NAMALWA (cell line): ENCODE measurements at places on chromosomes 2 and 18.

DNA sequence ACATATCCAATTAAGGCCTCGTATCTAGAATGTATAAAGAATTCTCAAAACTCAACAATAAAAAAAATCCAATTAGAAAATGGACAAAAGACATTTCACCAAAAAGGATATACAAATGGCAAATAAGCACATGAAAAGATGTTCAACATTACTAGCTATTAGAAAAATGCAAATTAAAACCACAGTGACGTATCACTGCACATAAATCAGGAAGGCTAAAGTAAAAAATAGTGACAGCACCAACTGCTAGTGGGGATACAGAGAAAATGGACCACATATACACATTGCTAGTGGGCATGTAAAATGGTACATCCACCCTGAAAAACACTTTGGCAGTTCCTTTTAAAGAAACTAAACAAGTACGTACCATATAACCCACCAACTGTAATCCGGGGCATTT lies 59.7 kb downstream of the SMAD4 start:
- peak; percentile 30 for DNase-seq

- DNase-seq: peak; percentile 78
Observed at GRCh38 chr2:84495539-84496146, 20.7 kb upstream of the DNAH6 start.

- no peak for DNase-seq
Observed at GRCh38 chr2:119782308-119783027, 22.7 kb downstream of the PTPN4 start.

DNA sequence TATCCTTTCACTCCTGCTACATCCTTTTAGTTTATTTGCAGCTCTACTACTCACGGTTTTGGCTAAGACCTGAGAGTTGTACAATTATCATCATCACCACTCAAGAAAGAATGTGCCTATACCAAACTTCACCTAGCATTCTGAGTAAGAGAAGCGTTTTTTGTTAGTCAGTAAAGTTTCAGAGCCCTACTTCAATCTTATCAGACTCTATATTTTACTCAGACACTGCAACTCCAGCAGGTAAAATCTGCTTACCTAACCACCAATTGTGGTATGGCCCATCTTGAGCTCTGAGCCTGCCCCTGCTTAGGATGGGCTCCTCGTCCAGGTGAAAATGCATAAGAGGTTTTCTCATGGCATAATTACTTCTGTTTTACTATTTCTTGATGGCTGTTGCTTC lies 37.1 kb downstream of the ICOS start:
- DNase-seq: no peak

DNA sequence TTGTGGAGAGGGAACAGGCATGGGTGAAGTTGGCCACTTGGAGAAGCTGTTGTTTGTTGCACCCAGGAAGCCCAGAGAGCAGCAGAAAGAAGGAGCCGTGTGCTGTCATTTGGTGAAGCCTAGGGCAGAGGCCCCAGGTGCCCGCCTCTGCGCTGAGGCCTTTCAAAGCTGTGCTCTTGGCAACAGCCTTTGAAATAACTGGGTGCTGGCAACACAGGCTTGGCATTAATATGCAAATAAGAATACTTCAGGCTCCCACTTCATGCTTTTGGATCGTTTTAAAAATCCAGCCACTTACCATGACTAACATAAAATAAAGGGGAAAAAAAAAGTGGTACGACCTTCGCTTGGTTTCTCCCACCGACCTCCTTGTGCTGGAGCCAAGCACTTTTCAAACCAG lies 41.1 kb downstream of the DHRS9 start:
- no peak for DNase-seq

DNA sequence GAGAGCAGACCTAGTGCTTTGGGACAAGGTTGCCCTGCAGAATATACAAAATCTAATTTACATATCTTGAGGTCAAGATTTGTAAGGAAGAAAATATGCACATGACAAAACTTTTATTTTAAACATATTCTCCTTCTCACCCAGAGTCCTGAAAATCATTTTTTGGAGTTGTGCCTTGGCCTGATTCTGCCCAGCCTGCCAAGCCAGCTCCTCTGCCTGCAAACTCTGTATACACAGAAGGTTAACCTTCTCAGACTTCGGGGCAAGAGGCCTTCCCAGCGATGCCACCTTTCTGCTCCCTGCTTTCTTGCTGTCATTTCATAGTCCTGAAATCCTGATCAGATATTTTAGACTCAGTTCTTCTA lies 95.8 kb upstream of the CAVIN2 start:
- no peak for DNase-seq

DNA sequence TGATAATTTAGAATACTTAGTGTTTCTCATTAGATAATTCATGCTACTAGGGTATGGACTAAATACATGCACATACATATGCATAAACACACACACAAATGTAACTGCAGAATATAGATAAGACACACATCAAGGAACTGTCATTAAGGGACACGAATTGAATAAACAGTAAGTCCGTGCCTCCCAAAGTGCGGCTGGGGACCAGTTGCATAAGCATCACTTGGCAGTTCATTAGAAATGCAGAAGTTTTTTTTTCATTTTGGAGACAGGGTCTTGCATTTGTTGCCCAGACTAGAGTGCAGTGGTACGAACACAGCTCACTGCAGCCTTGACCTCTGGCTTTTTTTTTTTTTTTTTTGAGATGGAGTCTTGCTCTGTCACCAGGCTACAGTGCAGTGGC lies 130.0 kb upstream of the CCDC195 start:
- DNase-seq: no peak

GRCh38 chr2:71060871-71061270 lies 7.6 kb upstream of the NAGK start:
- no peak for DNase-seq

DNA sequence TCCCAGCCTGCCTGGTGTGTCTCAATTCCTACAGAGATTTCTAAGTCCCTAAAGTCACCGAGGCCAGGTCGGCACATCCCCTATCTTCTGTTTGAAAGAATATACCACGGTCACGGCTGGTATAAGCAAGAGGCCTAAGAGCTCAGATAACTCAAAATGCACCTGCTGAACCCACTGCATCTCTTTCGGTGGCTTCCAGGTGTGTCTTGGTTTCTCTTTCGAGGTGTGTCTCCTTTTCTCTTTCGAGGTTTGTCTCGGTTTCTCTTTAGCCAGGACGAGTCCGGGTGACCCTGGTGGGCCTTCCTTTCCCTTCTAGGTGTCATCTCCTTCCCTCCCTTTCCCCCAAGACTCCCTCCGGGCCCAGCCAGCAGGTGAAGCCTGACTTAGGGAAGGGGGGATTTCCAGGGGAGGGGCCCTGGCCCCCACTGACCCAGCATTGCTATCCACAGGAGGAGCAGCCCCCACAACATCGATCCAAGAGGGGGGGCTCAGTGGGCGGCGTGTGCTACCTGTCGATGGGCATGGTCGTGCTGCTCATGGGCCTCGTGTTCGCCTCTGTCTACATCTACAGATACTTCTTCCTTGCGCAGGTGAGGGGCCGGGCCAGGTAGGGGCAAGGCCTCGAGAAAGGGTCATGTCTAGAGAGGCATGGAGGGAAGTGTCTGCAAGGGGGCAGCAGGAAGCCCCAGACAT lies 8.4 kb downstream of the ITM2C start:
- DNase-seq: peak; percentile 52

DNA sequence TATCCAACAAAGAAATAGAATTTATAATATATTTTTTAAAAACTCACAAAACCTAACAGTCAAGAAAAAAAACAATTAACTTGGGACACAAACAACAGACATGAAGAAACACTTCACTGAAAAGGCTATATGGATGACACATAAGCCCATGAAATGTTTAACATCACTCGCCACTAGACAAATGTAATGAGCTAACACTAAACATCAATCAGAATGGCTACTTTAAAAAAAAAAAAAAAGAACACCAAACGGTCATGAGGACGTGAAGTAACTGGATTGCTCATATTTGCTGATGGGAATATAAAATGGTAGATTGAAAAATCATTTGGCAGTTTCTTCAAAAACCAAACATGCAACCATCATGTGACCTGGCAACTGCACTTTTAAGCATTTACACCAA lies 97.3 kb upstream of the RGPD4 start:
- no peak for DNase-seq

GRCh38 chr2:55611997-55612396 lies 5.4 kb downstream of the PPP4R3B start:
- no peak for DNase-seq

DNA sequence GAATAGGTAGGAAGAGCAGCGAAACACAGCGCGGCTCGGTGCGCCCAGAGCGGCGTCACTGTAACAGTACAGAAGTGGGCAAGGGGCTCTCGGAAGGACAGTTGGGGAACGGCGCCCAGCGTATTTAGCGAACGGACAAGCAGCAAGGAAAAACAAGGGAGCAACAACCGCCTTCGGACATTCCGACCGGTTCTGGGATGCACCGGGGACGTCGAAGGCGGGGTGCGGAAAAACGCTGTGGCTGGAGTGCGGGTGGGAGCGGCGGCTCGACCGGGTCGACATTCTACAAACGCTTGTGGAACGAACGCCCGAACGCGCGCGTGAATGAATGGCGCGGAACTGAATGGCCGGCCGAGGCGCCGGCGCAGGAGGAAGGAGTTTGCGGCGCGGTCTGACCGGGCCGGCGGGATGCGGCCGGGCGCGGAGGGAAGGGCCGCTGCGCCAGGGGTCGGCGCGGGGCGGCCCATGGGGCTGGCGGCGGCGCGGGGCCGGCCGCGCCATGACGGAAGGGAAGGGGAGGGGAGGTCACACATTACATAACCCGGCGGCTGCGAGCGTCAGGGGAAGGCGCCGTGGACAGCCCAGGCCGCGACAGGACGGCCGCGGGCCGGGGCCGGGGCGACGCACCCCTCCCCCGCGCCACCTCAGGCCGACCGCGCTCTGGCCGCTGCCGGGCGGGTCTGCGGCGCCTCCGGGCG lies 605 bp downstream of the REV1 start:
- DNase-seq: peak; percentile 60

DNA sequence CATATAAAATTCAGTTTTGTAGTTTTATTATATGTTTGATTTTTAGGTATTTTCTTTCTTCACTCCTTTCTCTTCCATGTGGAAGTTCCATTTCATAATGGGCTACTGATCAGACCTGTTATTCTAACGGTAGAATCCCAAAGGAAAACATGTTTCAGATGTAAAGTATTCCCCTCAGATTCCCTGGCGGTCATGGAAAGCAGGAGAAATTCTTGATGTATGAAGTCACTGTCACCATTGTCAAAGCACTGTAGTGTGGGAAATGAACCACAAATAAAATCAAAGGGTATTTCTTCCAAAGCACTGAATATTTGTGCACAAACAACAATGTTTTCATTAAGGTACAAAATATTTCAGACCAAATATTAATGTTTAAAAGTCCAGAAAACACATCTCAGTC lies 237.3 kb upstream of the KLHL14 start:
- DNase-seq: no peak

DNA sequence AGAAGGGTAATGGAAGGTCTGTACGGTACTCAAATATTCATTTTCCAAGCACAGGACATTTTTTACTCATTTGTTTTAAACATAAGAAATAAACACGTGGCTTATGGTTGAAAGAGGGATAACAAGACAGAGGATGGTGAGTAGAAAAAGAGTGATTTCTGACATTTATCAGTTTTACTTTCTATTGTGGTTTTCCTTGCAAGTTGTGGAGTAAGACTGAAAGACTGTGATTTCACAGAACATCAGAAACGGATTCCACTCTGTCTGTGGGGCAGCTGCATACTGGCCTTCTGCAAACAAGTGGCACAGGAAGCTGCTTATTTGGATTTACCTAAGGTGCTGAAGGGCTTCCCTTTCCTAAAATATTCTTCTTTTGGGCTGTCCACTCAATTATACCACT lies 122.2 kb upstream of the ITGB6 start:
- no peak for DNase-seq

- DNase-seq: no peak
Observed at GRCh38 chr2:100682536-100682935, 119.7 kb downstream of the PDCL3 start.

DNA sequence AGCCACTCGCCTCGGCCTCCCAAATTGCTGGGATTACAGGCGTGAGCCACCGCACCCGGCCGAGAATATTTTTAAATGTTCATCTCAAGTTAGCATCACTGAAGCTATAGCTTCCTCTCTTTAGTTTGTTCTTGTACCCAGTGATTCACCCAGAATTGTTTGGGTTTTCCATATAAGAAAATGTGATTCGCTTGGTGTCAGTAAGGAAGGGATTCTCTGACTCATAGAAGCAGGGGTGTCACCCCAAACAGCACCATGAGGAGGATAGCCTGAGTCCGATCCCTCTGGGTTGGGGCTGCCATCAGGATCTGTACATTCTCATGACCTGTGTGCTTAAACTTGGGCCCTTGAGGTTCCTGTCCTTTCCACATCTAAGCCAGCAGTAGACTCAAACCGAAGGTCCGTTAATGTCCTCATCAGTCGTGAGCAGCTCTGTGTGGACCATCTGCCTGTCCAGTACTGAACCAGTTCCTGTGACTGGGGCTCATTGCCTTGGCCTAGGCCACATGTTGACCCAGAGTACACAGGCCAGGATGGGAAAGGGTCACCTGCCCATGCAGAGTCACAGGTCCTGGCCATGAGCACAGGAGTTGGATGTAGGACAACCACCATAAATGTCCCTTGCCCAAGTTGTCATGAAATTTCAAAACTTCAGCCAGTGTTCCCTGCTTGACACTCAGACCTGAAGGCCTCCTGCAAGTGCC lies 311.9 kb downstream of the GBX2 start:
- no peak for DNase-seq

GRCh38 chr18:38602341-38602740 lies 1036.7 kb upstream of the CELF4 start:
- DNase-seq: no peak

- DNase-seq: no peak
Observed at GRCh38 chr2:67633212-67633856, 236.2 kb downstream of the ETAA1 start.

- DNase-seq: peak; percentile 68
Observed at GRCh38 chr2:95076705-95077529, 44.7 kb downstream of the MRPS5 start.

- no peak for DNase-seq
Observed at GRCh38 chr2:672606-672905, 4.7 kb downstream of the TMEM18 start.

- peak; percentile 54 for DNase-seq
Observed at GRCh38 chr2:137467246-137467862, 496.9 kb upstream of the HNMT start.

DNA sequence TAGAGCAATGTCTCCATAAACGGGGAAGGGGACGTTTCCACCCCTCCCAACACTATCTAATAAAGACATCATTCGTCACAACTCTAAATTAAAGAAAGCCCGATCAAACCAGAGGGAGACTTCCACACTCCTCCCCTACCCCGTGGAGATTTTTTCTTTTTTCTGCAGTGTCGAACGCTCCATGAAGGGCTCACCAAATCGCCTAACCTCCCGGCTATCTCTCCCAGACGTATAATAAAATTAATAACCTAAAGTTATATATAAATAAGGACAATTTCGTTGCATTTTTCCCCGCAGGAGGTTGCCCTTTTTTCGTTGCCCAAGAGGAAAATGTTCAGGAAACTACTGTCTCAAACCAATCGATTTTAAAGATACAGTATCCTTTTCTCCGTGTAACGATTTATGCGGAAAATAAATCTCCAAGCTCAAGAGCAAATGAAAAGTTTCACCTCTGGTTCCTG lies 2.4 kb downstream of the EVX2 start:
- DNase-seq: no peak

GRCh38 chr18:75293591-75293990 lies 83.0 kb downstream of the TSHZ1 start:
- no peak for DNase-seq

- no peak for DNase-seq
Observed at GRCh38 chr2:9832586-9832985, 10.7 kb upstream of the TAF1B start.
